ENCODE measurements at places on chromosomes 16 and 17.

DNA sequence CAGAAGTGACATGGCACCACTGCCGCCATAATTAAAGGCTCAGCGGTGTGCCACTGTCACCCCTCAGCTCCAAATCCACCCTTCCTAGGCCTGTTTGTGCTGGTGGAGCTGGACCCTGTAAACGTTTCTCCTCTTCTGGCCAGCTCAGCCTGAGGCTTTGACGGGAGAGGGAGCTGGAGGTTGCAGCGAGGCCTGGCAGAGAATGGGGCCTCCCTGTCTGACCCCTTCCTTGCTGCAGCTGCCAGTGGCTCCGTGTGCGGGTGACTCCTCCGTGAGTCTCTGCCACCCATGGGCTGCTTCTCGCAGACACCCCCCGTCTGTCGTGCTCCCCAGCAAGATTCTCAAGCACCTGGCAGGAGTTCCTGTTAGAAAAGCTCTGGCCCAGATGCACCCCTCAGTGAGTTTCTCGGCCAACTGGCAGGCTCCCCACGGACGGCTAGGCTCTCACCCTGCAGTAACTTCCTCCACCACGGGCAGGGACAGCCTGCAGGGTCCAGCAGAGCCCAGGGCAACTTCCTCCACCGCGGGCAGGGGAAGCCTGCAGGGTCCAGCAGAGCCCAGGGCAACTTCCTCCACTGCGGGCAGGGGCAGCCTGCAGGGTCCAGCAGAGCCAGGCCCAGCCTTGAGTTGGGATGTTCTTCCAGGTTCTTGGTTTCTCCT, 4.7 kb upstream of the CHMP6 start:
- DNase-seq: no peak

DNA sequence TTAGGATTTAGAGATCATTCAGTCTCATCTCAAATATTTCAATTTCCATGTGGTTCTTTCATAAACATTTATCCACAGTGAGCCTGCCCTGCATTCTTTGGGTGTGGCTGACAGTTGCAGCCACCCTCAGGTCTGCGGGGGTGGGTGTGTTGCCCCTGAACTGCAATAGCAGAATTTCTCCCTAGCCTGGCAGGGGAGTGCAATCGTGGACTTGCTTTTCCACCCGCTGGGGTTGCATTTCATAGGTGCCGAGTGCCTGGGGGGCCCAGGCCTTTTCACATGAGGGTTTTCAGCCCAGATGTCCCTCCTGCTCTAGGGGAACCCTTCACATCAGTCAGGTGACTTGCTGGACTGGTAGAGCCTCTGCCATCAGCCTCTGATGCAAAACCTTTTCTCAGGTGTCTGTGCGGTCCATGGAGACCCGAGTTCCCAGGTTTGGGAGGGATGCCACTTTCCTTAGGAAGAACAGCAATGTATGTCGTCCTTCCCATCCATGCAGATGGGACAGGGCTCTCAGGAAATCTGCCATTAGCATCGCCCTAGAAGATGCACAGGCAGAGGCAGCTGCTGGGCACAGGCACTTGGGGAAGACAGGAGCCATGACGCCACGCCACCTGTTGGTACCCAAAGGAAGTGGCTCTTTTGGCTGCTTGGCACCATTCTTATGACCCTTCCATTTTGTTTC, 2.4 kb upstream of the USP36 start:
- DNase-seq: peak; percentile 81

GRCh38 chr17:80847496-80848230, 144.0 kb upstream of the CHMP6 start:
- no peak for DNase-seq

- DNase-seq: no peak
Measured at GRCh38 chr17:48738803-48739526, 10.4 kb upstream of the HOXB13 start.

- DNase-seq: no peak
Measured at GRCh38 chr16:22732959-22733358, 81.0 kb upstream of the HS3ST2 start.

DNA sequence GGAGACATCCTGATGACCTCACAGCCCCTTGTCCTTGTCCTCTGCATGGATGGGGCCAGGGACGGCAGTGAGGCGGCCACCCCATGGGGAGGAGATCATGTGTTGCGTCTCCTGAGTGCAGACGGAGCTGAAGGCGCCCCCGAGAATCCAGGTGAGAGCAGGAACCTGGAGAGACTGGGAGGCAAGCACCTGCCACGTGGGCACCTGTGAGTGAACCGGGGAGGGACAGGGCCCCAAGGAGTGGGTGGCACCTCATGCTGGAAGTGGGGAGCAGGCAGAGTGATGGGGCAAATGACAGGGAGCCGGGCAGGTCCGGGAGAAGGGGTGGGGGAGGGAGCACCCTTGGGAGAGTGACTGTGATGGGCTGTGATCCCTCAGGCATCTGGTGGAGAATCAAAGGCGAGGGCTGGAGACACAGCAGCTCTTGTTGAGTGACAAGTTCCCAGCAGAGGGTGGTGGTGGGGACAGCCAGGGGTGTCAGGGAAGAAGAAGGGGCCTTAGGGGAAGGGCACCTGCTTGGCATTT, 174.3 kb upstream of the CHMP6 start:
- DNase-seq: no peak

- DNase-seq: no peak
Measured at GRCh38 chr17:57721967-57722703, 23.0 kb downstream of the CCDC182 start.

- DNase-seq: no peak
Measured at GRCh38 chr16:12708266-12708665, 95.4 kb downstream of the CPPED1 start.

DNA sequence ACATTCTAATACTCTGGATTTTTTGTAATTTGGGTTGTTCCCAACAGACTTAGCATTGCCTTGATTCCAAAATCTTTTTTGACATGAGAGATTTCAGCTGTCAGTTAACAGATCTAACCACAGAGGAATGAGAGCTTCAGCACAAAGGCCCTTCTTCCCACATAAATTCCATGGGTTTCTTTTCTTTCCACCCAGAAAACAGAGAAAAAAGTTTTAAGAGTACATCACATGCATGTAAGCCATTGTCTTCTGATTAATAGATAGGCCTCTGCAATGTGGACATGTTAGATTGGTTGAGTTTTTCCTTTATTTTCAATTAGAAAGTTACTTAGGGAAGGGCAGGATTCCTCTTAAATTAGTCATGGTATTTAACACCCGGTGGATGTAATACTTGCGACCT, 939 bp downstream of the MYH8 start:
- no peak for DNase-seq

DNA sequence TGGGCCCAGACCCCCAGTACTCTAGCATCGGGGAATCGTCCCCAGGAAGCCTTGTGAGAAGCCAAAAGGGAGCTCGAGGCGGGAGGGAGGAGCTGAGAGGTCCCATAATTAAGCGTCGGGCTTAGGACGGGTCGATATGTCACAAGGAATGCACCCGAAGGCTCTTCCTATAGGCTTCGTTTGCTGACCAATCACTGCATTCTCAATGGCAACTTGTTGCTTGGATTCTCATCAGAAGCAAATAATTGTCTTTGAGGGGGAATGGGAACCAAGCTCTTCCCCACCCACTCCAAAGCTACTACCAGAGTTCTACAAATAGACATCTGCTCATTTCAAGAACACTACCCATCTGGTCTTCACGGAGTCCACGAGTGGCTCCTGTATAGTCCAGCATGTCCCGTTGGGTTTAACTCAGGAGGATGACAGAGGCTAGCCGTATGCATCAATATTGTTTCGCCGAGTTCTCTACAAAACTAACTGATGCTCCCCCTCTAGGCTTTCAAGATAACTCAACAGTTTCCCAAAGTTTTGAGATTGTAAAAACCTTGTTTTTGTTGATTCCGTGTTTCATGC, 628 bp upstream of the BLMH start:
- peak; percentile 51 for DNase-seq

GRCh38 chr17:51820252-51820651, 338.3 kb downstream of the CA10 start:
- DNase-seq: no peak

DNA sequence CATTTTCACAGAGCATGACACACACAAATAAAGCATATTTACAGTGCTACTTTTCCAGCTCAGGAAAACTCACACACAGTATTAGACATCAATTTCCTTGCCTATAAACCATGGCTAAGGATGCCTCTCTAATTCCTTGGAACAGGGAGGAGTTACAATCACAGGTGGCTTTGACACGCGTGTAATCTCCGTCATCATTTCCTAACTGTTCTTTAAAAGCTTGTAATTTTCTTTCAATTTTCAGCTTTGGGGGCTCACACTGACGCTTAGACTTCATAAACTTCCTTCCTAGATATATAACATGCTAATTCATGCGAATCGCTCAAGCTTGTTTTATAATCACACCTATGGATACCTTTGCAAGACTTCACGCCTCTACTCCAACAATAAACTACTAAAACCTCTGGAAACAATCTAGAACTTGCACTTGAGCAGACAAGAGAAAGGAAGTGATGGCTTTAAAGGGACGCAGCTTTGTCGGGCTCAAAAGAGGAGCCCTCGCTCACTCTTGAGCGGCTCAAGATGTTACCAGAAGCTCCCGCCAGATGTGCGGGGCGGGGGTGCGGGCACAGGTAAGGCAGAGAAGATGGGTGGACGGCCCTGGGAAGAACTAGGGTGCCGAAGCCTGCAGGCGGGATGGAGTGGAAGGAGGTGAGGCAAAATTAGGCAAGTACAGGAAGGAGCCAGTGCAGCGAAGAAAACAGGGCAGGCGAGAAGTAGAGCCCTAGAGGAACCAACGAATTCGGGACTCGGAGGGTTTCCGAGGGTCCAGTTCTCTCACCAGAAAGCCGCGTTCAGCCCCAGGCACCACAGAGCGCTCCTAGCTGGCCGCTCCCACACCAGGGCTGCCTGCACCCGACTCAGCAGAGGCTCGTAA, 631 bp downstream of the RETREG3 start:
- peak; percentile 29 for DNase-seq

- no peak for DNase-seq
Measured at GRCh38 chr16:66402166-66402565, 24.9 kb upstream of the BEAN1 start.

- peak; percentile 97 for DNase-seq
Measured at GRCh38 chr16:1991948-1992703, 2.4 kb downstream of the SYNGR3 start.
